ENCODE measurements at places on chromosomes 13 and 19. TPM values are rescaled to one million over a fixed set of nuclear protein-coding genes. Genes with fewer than 3 reads are reported as not detected.

DNA sequence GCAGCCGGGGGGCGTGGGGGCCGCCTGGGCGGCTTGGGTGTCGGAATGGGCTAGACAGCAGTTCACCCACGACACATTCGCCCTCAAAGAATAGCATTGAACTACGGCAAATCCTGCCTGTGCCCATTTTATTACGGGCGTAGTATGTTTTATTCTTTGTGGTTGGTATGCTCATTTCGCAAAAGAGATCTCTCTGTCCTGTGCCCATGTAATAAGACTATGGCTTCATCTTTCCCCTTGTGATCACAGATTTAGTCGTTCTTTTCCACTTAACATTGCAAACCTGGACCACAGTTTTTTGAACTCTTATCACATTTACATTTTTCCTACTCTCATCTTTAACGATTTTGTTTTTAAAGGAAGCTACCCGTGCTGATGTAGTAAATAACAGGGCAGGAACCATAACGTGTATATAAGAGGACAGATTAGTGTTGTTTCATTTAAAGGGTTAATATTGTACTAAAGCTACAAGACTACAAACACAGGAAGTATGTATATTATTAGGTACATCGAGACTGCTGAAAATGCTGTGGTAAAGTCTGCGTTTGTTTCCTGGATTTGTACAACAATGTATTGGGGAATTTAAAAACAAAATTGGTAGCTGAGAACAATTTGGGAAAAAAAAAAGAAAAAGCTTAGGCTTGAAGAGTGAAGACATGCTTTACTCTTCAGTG lies 3.2 kb upstream of the MYCBP2 start:
- DNase-seq = no peak

DNA sequence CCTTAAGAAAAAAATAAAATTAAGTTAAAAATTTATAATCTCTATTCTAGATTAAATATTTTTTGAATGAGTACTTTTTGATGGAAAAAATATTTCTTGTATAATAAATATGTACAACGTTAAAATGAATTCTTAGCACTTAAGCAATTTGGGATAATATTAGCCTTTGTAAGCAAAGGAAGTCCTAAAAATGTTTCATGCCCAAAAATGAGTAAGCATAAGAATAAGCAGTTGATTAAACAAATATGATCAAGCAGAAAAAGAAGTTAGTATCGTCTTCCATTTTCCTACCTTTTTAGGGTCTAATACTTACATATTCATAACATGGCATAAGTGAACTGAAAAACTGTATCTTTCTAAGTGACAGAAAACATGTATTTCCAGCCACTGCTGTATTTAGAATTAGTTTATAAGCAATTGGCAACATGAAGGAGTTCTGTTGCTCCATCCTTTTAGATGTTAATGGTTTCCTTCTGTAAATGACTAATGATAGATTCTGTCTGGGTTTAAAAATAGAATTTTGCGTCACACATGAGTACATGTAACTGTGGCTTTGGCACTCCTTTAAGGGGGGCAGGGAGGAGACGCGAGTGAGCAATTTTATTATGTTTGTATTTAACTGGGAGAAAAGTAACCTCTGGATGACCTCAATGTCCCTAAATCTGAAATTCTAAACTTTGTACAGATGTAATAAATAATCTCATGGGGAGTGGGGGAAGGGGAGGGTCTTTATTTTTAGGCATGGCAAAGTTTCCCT lies 237.4 kb downstream of the RGCC start:
- peak; percentile 81 for DNase-seq

KLK2 gene
- not detected for total RNA-seq

GRCh38 chr19:33214596-33214995 lies 11.1 kb downstream of the SLC7A10 start:
- DNase-seq = no peak

DNA sequence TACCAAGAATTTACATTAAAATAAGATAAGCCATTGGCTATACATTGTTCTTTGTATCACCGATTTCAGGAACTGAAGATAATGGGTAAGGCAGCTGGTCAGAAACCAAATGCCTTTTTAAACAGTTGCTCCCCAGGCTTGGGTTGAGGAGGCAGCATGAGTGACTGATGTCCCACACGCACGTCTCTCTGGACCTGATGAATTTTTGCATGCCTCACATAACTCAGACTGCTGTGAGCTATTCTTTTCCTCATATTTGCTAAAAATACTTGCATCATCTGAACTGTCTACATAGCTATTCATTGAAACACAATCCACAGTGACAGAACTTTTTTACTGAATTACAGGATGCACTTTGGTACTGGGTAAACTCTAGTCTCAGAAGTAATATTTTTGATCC lies 123.6 kb upstream of the MAB21L1 start:
- DNase-seq = no peak

GRCh38 chr19:9827289-9828238 lies at the start of gene UBL5:
Gene UBL5, plus strand, starts transcription at chr19:9827918. Its CDS starts 420 bp downstream, at chr19:9828338.
- peak; percentile 91 for DNase-seq

DNA sequence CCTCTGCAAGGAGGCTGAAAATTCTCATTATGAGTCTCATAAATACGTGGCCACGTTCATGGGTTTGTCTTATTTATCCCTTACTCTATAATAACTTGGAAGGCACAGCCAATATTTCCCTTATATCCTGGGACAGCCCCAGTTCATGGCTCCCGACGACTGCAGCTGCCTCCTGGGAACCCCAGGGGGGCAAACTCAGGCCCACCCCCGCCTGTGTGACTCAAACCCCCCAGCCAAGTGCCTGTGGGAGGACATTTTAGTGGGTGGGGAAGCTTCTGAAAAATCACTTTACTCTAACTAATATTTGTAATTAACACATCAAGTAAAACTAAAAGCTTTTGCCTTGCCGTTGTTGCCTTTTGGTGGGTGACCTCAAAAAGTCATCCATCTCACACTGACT lies 14.3 kb downstream of the RASA3 start:
- DNase-seq = peak; percentile 29

DNA sequence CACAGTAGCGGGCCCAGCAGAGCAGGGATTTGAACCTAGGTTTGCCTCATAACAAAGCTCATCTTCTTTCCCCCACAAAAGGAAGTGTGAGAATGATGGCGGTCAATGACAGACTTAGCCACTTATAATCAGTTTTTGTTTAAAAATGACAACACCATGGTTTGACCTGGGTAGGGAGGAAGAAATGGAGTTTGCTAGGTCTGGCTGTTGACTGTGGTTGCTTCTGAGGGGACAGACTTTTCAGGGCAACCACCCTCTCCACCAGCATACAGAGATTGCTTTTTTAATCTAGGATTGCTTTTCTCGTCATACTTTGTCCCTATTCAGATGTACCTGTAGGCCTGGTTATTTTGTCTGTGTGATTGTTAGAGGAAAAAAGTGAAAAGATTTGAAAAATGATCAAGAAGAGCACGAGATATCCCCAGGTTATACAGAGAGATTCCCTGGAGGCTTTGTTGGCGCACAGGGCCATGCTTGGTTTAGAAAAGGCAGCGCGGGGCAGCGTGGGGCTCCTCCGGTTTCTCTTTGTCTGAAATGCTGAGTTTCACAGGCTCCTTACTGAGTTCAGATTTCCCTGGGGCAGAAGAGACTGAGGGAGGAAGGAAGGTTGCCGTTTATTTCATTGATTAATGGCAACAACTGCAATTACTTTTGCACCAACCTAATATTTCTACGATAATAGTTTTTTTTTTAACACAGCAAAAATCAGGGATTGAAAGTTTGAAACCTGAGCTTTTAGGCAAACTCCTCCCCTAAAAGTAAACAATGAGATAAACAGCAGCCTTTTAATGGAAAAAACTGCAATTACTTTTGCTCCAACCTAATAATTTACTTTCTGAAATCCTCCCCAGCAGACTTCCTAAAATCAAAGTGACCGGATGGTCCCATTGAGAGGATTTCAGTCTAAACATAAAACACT lies 97.0 kb upstream of the RNF113B start:
- DNase-seq = no peak

- DNase-seq = no peak
These were observed 3.2 kb downstream of the LCP1 start for GRCh38 chr13:46178821-46179220.

- DNase-seq = no peak
These were observed 25.9 kb upstream of the F2RL3 start for GRCh38 chr19:16862826-16863415.

USHBP1 gene
- 4.6 TPM for total RNA-seq

- DNase-seq = no peak
These were observed 14.6 kb downstream of the AP2A1 start for GRCh38 chr19:49781394-49781793.

DNA sequence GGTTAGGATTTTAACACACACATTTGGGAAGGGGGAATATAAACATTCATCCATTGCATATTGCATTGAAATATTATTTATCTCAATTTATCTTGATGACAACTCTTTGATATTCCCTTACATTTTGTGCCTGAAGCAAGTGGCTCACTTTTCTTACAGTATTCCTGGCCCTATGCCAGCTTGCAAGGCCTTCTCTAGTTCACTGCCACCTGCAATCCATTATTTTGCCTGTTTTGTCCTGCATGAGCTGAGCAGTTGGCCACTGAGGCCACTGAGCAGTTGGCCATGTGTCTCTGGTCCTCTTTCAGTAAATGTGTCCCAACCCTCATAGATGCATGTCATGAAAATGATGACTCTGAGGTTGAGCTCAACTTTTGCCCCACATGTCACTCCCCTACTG lies 49.8 kb downstream of the CBY2 start:
- no peak for DNase-seq

DNA sequence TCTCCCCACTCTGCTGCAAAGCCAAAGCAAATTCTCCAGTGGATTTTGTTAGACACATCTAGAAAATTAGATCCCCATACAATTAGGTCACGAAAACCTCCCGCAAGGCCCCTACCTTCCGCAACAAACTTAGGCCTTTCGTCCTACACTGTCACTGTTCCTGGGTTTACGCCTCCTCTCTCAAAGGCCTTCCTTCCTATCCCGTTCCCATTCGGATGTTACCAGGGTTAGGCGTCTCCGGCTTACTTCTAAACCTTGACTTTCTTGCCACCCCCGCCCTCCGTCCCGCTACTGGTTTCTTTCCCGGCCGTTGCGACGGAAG lies 754 bp downstream of the RNF6 start:
- DNase-seq = no peak

- no peak for DNase-seq
These were observed 30.0 kb upstream of the KBTBD7 start for GRCh38 chr13:41224113-41225110.

CLEC17A gene
- not detected for total RNA-seq

- DNase-seq = no peak
These were observed 12.9 kb upstream of the SLC25A41 start for GRCh38 chr19:6446452-6446851.

- DNase-seq = no peak
These were observed 87.4 kb upstream of the ARHGEF7 start for GRCh38 chr13:111027458-111028439.

KLF2 gene
- 98.9 TPM for total RNA-seq

DNA sequence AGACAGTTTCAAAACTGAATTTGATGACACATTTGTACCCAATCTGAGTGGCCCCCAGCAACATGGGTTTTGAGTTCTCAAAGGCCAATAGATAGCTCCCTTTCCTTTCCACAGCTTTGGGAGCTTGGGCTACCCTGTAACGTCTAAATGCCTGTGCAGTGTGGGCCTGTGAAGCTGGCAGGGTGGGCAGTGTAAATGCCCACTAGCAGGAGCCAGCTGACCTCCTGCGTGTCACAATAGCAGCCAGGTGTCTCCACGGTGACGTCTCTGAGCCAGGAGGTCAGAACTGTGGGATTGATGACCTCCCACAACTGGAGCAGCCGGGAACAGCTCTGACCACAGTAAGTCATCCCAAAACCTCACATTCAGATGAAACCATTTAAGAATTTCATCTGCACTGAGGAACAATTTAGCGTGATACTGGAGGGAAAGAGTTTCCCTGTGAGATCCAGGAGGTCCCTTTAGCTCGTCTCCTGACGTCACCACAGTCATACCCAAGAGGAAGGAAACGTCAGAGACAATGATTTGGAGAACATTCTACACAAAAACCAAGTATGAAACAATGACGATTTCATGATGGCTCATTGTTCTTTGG lies at the start of gene IPO5:
TSS of gene IPO5 (plus strand) at position 300 of the 595 bp plus-strand sequence. CDS start 23,022 bp downstream, outside the sequence.
- DNase-seq = no peak

- peak; percentile 37 for DNase-seq
These were observed 50.4 kb downstream of the RASA3 start for GRCh38 chr13:114081761-114082681.

ZNF253 gene
- 5.4 TPM for total RNA-seq

DNA sequence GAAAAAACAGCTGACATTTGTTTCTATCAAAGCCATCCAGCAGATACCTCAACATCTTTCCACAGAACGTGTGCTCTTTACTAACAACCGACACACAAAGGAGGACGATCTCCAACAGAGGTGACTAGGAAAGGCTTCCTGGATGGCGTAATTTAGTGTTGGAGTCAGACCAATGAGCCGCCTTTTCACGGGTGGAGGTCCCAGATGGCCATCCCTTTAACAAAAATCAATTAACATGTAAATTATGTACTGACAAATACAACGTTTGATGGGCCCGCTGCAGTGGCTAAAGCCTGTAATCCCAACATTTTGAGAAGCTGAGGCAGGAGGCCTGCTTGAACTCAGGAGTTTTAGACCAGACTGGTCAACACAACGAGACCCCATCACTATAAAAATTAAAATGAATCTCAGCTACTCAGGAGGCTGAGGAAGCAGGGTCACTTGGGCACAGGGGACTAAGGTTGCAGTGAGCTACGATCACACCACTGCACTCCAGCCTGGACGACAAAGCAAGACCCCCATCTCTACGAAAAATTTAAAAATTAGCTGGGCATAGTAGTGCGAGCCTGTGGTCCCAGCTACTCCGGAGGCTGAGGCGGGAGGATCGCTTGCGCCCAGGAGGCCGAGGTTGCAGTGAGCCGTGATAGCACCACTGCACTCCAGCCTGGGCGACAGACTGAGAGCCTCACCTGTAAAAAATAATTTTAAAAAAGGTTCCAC lies 1.2 kb upstream of the DPY19L3 start:
- DNase-seq = no peak

UBE2L5 gene
- total RNA-seq = not detected

GRCh38 chr13:111962431-111962891 lies 104.5 kb upstream of the SOX1 start:
- no peak for DNase-seq

GRCh38 chr13:77545626-77546412 lies 10.3 kb downstream of the SCEL start:
- no peak for DNase-seq

DNA sequence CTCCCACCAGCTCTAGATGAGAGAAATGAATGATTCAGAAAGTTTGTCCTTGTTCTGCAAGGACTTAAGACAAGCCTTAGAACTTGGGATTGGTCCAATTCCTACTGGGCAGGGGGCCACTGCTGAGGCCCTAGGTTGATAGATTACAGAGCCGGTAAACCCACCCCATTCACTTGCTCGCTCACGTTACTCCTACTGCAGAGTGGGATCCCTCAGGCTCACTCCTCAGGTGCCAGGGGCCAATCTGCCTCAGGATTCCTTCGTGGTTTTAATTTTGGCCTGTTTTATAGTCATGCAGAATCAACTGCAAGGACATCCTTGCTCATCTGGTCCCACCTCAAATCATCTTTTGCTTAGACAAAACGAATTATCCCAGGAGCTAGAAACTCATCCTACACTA lies 59.0 kb downstream of the SERP2 start:
- no peak for DNase-seq

DNA sequence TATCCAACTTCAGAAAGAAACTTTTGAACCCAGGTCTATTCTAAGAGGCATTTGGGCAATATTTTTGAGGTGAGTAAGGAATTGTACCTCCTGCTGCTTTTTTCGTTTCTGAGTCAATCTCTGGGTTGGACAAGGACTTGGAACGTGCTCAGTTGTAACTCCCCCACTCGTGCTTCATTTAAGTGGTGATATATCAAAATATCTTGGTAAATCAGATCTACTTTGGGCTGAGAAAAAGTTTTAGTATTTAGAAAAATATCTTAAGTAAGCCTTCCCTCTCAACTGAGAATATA lies 728.9 kb downstream of the EFNB2 start:
- DNase-seq = no peak

Data from aorta (tissue), 5 donors.